GDM1 (cell line): ENCODE measurements at places on chromosomes 5 and 9.
A peak's percentile ranks its signal among the peaks of the same experiment; 100 is the strongest.

- DNase-seq = no peak
These were observed 21.0 kb downstream of the CSF1R start for GRCh38 chr5:150065346-150065745.

DNA sequence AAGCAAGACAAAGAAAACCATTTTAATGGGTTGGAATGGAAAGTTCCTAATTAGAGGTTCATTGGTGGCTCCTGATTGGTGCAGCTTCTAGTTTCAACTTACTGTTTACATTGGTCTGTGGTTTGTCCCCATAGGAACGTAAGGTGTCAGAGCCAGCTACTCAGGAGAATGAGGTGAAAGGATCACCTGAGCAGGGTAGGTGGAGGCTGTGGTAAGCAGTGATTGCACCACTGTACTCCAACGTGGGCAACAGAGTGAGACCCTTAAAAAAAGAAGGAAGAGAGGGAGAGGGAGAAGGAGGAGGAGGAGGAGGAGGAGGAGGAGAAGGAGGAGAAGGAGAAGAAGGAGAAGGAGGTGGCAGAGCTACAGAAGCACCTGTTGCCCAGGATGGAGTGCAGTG lies 30.4 kb downstream of the KCNIP1 start:
- no peak for DNase-seq

DNA sequence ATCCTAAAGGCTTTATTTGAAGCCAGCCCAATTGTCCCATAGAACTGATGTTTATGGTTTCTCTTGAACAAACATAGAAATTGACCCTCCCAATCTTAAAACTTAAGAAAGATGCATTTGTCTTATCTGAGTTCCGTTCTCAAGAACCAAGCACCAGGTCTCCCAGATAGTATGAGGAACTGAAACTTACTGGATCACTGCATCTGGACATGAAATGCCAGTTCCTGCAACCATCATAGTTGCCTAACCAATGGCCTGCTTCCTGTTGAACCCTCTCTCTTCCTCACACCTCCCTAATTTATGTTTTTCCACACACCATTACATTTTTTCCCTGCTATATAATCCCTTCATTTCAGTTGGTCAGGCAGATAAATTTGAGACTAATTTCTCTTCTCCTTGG lies 478.9 kb downstream of the HTR1A start:
- no peak for DNase-seq

DNA sequence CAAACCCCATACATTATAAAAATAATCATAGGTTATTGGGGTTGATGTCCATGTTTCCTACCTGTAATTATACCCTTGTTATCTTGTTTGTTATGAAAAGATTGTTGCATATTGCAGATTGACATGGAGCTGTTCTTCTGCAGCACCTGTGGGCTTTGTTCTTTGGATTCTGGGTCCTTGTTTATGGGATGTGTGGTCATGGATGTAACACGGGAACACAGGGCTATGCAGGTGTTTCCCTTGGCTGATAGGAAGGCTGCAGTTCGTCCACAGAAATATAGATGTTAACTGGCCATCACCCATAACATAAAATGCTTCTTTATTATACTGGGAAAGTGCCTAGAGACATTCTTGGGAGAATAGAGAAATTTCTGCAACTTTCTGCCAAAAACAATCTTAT lies 77.9 kb downstream of the FBXL7 start:
- DNase-seq = no peak

DNA sequence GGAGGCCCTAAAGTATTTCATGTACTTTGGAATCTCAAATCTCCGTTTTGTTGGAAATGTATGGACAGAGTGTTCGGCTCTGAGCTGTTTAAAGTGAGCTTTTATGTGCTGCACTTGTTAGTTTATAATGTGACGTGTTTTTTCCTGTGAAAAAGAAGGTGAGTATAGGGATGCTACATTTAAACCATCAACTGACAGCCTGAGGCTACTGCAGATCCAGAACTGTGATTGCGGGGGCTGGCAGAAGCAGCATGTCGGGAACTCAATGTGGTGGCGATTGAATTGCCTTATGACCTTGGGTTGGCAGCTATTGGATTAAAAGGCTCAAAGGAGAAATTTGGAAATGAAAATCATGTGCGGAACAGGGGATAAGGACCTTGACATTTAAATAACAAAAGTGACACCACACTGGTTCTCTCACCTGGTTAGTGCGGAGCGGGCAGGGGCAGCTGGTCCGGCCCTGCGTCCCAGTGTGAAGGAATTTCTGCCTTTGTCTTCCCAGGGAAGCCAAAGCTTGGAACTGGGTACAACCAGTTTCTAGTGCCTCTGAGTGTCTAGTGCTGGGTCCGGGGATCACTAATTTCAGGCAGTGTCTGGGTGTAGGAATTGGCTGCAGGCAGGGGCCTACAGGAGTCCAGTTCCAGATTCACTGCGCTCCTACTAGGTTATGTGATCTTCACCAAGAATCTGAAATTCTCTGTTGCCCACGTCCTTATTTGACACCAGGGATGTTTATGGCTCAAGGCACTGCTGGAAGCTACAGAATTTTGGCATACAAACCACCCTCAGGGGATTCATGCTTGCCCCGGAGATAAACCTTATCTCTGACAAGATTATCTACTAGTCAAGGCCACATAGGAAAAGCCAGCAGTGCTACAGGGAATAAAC lies 120.7 kb upstream of the ERCC6L2 start:
- DNase-seq = no peak

DNA sequence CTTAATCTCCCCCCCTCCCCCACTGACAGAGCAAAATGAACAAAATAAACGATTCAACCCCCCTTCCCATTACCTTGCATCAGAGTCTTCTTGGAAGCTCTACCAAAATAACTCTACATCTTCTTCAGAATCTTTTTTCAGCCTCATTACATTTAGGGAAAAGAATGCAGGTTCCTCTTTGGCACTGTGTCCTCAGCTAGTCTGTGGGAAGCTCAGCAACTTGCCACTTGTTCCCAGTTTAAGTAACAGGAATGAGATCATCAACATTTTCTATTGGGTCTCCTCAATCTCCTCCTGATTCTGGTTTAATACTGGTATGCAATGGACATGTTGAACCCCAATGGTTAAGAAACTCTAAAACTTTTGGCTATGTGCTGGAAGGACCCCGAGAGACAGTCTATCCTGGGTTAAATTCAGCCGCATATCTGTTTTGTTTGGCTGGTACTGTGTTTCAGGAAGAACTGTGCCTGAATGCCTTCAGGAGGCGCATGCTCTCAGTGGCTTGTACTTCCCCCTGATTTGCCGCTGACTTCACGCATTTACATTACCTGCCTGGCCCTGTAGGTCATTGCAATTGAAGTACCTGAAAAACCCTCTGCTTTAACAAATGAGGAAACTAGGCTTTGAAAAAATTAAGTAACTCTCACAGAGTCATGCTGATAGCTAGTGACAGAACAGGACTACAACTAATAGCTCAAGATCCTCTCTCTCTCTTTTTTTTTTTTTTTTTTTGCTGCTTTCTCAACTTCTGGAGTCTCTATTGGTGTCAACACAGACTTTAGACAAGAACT lies 78.1 kb upstream of the HMHB1 start:
- no peak for DNase-seq

GRCh38 chr5:126044111-126044668 lies 379.0 kb upstream of the GRAMD2B start:
- DNase-seq = no peak

DNA sequence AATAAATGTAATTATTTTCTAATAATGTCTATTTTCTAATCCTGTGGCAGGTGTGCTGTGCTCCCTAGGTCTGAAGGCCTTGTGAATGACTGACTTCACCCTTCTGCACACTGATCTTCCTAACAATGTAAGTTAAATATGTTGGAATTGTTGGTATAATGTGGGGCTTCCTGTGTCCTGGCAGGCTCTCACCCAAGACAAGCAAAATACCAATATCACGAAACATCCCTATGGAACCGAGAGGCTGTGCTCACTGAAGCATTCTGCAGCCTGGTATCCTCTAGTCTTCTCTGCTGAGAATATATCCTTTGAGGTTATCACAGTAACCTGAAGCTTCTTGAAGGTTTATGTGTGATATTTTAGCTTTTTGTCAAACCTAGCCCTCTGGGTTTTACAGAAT lies 159.4 kb downstream of the GABRB2 start:
- DNase-seq = no peak

DNA sequence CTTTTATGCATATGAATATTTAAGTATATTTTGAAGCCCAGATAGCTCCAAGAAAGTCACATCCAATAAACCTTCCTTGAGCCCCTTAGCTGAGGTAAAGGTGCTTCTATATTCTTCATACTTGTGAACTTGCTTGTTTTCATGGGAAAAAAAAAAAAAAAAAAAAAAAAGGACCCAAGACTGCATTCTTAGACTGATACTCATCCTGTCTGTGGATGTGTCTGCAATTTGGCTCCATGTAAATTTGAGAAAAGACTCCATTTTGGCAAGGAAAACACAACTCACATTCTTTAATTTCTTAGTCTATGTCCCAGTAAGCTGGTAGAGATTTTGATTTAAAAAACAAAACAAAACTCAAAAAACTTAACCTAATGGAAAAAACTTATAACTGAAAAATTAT lies 238.3 kb downstream of the FBXL17 start:
- DNase-seq = no peak

GRCh38 chr5:109160468-109160867 lies 249.3 kb downstream of the PJA2 start:
- no peak for DNase-seq

- DNase-seq = no peak
These were observed 82.2 kb upstream of the TLX3 start for GRCh38 chr5:171226864-171227263.

DNA sequence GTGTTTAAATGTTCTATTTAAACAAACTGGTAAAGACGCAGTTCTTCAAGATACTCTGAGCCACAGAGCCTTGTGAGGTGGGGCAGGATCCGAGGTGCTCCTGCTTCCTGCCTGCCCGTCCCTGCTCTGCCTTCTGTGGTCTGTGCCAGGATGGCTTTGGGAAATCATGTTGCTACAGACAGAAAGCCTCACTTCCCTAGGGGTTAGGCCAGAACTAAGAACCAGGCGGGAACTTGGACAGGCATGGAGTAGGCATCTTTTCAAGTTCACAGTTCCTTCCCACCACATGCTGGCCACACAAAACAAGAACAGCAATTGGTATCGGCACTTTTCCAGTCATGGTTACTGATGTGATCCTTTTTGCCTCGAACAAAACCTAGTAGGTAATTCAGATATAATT lies 67.7 kb upstream of the SPOCK1 start:
- DNase-seq = no peak

DNA sequence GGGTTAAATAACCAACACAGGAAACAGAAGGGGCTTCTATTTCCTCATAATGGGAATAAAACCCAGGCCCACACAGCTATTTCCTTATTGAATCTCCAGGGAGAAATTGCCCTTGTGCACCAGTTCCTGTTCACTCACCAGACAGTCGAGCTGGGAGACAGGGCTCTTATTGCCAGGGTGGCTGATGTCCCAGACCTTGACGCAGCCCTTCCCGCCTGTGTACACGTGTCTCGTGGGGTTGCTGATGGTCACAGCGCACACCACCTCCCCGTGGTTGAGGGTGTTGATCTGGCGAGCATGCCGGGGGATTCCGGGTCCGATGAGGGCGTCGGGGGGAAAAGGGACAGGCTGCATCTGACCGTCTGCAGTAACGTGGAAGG lies 96.5 kb downstream of the TLE1 start:
- no peak for DNase-seq

- DNase-seq = no peak
These were observed 603.3 kb downstream of the EFNA5 start for GRCh38 chr5:107067395-107067794.

DNA sequence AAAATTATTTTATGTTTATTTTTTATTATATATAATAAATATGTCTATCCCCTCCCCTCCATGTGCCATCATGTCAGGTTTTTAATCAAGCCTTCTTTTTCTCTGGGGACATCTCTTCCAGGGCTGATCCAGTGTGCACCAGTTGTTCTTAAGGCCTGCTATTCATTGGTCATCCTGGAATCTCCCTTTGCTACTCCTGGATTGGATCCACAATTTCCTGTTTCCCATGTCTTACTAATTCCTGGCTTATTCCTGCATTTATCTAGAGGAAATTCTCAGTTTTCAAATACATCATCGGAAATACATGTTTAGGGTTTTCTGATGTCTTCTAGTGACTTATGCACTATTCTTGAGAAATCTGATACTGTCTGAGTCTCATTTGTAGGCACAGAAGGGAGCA lies 56.8 kb downstream of the ANGPTL2 start:
- DNase-seq = no peak

DNA sequence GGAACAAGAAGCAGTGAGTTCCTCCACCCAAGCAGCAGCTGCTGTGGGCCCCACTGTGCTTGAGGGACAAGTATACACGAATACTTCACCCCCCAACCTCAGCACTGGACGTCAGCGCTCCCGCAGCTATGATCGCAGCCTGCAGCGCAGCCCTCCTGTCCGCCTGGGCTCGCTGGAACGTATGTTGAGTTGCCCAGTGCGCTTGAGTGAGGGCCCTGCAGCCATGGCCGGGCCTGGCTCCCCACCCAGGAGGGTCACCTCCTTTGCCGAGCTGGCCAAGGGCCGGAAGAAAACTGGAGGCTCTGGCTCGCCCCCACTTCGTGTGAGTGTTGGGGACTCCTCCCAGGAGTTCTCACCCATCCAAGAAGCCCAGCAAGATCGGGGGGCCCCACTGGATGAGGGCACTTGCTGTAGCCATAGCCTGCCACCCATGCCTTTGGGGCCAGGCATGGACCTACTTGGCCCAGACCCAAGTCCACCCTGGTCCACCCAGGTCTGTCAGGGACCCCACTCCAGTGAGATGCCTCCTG lies 57.1 kb upstream of the TESK1 start:
- DNase-seq = no peak

GRCh38 chr5:80468131-80468530 lies 19.8 kb upstream of the FAM151B start:
- DNase-seq = no peak

DNA sequence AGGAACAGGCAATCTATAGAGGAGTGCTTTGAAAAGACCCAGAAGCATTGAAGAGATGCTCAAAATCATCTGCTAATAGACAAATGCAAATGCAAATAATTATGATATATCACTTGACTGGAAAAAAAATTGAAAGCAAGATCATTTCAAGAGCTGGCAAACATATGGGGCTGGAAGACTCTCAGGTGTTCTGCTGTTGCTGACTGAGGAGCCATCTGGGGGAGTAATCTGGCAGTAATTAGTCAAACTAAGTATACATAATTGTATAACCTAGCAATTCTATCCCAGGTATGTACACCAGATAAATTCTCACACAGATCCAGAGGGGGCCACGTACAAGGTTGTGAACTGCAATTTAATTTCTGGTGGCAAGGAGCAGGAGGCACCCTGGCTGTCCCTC lies 4.6 kb upstream of the HMHB1 start:
- no peak for DNase-seq

DNA sequence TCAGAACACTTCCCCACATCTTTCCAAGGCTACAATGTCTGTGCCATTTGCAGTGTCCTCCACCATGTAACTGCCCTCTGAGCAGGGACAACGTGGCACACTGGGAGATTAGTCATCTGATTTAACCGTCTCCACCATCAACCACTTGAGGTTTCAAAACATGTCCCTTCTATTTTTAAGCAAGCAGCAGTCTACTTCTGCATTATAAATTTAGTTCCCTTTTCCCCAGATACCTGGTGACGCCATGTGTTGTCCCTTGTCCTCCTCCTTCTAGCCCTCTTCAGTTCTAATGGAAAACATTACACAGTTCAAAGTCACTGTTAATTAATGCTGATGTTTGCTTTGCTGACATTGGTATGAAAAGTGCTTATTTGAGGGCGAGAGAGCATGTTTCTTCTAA lies 52.8 kb downstream of the ATP10B start:
- peak; percentile 46 for DNase-seq

GRCh38 chr9:93673839-93674334 lies 97.5 kb downstream of the PHF2 start:
- DNase-seq = no peak

- no peak for DNase-seq
These were observed 202.6 kb downstream of the TSSK1B start for GRCh38 chr5:113232221-113232620.
